ENCODE measurements at places on chromosomes 5 and 9.

DNA sequence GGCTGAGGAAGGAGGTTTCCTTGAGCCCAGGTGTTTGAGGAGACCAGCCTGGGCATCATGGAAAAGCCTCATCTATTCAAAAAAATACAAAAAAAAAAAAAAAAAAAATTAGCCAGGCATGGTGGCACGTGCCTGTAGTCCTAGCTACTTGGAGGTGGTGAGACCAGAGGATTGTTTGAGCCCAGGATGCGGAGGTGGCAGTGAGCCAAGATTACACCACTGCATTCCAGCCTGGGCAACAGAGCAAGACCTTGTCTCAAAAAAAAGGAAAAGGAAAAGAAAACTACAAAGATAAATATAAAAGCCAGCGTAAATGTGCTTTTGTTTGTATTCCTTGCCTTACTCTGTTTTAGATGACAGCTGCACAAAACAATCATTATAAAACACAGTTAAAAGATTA is 2249.2 kb upstream of the C9orf72 start:
- DNase-seq: no peak

DNA sequence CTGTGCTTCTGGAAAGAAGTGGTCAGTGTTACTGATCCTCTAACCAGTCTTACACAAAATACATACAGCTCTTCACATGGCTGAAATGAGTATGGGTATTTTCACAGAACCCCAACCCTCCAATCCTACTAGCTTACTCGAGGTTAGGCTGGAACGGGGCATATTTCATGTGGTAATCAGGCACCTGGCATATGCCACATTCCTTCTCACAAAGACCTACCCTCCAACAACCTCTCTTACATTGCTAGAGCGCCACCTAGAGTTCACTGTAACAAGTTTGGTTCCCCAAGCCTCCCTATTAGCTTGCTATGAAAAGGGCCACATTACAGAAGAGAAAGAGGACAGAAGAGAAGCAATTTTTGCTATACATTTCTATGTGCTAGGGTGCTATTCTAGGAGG is 597.3 kb downstream of the PRELID2 start:
- peak; percentile 18 for DNase-seq

DNA sequence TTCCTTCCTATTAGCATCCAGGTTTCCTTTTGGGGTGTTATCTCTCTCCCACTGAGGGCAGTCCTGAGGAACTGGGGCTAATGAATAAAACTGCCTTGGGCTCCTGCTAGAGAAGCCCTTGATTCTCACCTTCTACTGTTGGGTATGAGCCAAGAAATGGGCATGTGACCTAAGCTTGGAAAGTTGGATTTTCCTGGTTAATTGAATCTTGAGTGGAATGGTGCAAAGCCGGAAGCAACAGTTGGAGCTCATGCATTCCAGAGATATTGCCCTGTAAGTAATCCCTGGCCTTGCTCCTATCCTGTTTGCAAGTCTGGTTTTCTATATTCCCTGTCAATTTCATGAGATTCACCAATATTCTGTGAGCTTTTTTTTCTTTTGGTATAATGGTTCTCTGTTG is 158.5 kb upstream of the ELL2 start:
- no peak for DNase-seq

- DNase-seq: no peak
Observed at GRCh38 chr5:77073667-77074066, 13.4 kb downstream of the ZBED3 start.

DNA sequence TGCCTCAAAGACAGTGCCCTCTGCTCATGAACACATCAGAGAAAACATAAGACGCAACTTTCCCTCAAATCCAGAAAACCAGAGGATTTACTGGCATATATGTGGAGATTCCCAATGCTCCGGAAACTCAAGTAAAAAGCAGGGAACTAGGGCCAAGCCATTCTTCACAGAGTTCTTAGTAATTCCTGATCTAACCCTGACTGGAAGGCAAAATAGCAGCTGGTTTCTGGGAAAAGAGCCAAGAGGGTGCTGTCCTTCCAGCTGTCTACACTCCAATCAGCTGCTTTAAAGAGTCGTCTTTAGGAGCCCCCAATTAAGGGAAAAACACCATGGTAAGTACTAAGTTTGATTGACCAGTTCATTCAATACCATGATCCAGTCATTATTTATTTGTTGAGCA is 49.6 kb downstream of the GNA14 start:
- DNase-seq: no peak

DNA sequence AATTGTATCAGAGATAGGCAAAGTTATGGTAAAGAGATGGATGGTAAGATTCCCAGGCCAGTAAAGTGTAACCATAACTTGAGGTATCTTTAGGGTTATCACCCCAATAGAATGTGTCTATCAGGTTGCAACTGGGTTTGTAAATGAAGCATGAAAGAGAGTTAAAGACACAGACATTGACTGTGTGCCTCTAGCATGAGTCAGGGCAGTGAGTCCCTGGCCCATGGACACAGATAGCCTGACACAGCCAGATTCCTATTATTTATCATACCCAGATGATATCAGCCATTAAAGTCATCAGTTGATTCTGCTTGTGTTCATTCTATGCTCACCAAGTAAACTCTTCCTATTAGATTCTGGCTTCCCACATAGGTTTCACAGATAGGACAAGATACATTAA is 33.5 kb upstream of the SNAPC3 start:
- no peak for DNase-seq

- DNase-seq: no peak
Observed at GRCh38 chr5:89991592-89991991, 418.0 kb downstream of the CETN3 start.

DNA sequence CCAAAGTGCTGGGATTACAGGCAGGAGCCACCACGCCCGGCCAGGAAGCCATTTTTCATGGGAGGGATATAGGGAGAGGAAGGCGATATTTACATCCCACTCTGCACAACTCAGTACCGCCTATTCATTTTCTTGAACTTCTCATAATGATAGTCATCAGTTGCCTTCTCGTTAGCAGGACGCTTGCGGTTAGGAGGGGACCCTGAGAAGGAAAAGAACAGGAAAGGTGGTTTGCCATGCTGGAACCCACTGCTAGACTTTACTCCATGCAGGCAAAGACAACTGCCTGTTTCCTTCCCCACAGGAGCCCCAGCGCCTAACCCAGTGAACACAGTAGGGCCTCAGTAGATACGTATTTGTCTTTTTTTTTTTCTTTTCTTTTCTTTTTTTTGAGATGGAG is 4.1 kb upstream of the TOR1A start:
- DNase-seq: no peak

- no peak for DNase-seq
Observed at GRCh38 chr5:9622971-9623421, 7.2 kb downstream of the TAS2R1 start.

- no peak for DNase-seq
Observed at GRCh38 chr9:125893277-125893676, 146.1 kb downstream of the PBX3 start.
